ENCODE measurements at places on chromosomes 12 and 14. TPM values are rescaled to one million over a fixed set of nuclear protein-coding genes. Genes with fewer than 3 reads are reported as not detected.

ZDHHC22 gene
- not detected for total RNA-seq

PSMD9 gene
- total RNA-seq = 32.7 TPM

TCTN2 gene
- 4.4 TPM for total RNA-seq

DNA sequence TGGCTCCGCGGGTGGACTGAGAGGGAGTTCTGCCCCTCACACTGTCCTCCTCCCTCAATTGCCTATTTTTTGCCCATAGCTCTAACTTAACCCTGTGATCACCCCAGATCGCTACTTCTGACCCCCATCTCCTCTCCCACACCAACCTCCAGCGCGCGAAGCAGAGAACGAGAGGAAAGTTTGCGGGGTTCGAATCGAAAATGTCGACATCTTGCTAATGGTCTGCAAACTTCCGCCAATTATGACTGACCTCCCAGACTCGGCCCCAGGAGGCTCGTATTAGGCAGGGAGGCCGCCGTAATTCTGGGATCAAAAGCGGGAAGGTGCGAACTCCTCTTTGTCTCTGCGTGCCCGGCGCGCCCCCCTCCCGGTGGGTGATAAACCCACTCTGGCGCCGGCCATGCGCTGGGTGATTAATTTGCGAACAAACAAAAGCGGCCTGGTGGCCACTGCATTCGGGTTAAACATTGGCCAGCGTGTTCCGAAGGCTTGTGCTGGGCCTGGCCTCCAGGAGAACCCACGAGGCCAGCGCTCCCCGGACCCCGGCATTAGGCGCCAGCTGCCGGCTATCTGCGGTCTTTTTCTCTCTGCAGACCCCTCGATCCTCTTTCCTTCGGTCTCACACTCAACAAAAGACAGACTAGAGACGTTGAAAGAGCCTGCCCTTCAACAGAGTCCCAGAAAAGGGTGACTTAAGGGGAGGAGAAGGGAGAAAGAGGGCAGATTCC is 3.0 kb upstream of the TBX3 start:
- no peak for DNase-seq
- H3K27ac ChIP-seq = no peak overlapping the region
- no peaks in the 10 kb centered on the region for H3K36me3 ChIP-seq
- no peak overlapping the region for H3K4me3 ChIP-seq

- no peaks in the 10 kb centered on the region for H3K36me3 ChIP-seq
- no peaks in the 10 kb centered on the region for H3K4me1 ChIP-seq
- H3K4me3 ChIP-seq = no peak overlapping the region
- H3K27ac ChIP-seq = no peak overlapping the region
- DNase-seq = no peak
These were observed 26.2 kb upstream of the PDE3A start for GRCh38 chr12:20342111-20342510.

All from heart left ventricle (tissue), 16 donors.